ENCODE measurements at places on chromosomes 13 and 19.

- no peak for DNase-seq
Measured at GRCh38 chr13:26971990-26972887, 199.4 kb downstream of the USP12 start.

GRCh38 chr13:85368686-85369085 is 430.5 kb downstream of the SLITRK6 start:
- DNase-seq, result no peak

GRCh38 chr13:40969169-40969901 is 49.8 kb downstream of the ELF1 start:
- no peak for DNase-seq

DNA sequence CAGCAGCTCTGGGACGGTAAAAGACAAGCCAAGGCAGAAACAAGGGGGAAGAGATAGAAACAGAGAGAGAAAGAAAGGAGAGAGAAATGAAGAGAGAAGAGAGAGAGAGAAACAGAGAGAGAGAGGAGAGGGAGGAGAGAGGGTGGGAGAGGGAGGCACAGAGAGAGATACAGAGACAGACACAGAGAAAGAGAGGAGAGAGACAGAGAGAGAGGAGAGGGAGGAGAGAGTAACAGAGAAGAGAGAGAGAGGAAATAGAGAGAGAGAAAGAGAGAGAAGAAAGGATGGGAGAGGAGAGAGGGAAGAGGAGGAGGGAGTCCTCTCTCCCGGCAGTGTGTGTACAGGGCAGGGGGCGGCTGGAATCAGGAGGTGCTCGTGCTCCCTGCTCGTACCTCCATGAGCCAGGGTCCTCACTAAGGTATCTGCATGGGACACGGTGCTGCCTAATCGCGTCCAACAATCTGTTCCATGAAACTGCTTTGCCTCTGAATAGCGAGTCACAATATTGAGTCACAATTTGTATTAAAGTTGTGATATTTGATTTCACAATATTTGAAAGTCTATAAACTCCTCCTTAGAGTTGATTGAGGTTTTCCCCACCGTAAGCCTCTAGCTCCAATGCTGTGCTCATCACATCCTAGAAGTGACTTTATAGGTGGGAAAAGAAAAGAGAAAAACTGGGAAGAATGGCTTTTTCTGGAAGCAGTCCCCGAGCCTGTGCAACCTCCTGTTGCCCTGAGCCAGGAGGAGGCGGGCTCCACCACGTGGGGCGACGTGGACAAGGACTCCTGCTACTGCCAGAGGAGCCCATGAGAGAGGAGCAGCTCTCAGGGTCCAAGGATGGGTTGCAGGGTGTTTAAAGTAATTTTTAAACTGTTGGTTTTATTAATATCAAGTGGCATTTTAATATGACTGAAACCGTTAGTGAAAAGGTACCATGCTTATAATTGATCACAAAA is 81.7 kb upstream of the ARHGEF7 start:
- no peak for DNase-seq

GRCh38 chr13:108927615-108928014 is 298.2 kb downstream of the MYO16 start:
- DNase-seq, result no peak

Measured in left ventricle myocardium inferior (tissue), 1 donor.